ENCODE measurements at places on chromosomes 16 and 17.

GRCh38 chr17:48113201-48113676 is 5.7 kb downstream of the SNX11 start:
- no peak for DNase-seq

DNA sequence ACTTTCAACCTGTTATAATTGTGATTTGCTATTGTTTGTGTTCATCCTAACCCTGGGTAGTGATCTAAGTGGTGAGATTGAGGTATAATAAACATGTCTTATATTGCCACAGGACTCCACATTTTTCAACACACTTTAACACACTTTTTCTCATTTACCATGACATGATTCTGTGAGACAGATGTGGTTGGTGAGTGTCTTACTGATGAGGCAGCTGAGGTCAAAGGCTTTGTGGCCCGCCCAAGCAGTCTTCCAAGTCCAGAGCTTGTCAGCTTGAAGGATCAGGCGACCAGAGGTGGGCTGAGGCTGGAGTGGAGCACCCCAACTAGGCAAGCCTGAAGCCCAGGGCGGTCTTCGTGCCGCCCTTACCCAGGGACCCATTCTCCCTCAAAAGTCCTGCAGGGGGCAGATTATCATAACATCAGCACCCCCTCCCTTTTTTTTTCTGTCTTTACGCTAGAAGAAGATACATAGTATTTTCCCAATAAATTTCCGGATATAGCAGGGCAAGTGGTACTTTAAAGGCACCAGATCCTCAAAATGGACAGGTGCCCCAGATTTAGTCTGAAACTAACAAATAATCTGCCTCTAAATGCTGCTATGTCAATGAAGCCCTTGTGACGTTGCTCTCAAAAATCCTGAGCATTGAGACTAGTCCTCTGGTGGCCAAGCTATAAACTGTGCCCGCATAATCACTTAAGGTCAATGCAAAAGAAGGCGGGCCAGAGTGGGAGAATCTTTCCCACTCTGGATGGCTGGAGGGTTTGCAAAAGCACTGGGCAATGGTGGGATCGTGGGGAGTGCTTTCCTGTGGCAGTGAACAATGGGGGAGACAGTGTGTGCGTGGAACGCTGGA is 21.1 kb downstream of the KCTD19 start:
- DNase-seq = no peak

- DNase-seq = no peak
Observed at GRCh38 chr17:67067571-67068482, 23.5 kb downstream of the CACNG1 start.

- no peak for DNase-seq
Observed at GRCh38 chr17:65430209-65430833, 131.1 kb downstream of the AXIN2 start.

DNA sequence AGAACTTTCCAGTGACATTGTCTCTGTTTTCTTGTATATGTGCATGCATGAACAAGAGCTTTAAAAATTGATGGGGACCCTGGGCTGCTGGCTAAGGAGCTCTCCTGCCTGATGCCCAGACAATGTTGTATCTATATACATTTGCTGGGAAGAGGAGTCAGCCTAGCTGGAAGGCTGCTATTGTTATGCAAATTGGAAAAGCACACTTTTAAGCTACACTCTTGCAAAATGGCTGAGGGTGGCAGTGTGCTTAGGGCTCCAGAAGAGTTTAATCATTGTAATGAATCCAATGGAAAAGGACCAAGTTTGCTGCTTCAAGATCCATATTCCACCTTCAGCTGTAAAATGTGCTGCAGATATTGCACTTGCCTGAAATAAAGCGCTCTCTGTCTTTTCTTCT is 171.8 kb downstream of the PRKCA start:
- DNase-seq = no peak
